ENCODE measurements at places on chromosomes 16 and 17.

DNA sequence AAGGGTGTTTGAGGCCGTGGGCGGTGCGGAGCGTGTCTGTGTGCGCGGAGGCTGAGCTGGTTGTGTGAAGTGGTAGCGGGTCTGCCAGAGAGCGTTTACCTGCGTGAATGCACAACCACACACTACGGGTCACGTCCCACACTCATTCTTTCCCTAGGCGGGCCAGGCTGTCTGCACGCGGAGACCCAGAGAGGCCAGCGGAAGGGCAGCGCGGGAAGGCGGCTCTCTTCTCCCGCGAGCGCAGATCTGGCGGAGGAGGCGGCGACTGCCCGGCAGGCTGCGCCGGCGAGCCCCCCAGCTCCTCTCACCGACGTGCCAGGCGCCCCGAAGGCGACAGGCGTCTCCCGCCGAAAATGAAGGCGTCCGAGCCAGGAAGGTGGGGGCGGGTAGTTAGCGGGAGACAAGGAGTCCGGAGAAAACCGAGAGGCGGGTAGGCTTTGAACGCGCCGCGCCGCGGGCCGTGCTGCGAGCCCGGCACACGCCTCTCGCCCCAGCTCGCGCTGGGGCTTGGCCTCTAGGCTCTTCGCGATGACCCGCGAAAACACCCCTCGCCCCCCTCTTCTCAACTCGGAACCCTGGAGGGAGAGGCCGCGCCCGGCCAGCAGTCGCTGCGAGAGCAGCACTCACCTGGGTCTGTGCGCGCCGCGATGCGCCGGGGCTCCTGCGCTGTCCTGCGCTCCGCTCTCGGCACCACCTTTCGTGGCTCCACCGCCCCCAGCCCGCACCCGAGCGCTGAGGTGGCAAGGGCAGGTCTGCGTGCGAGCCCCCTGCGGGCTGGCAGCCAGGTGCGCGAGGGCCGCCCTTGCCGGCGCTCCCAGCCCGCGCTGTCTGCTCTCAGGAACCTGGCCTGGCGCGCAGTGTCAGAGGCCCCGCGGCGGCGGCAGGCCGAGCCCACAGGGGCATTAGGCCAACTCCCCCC is 2.0 kb upstream of the FOXF1 start:
- no peak for DNase-seq

GRCh38 chr16:1989209-1990100 is at the start of gene SYNGR3:
SYNGR3 (plus strand) TSS chr16:1989970; CDS start chr16:1990103, 133 bp downstream.
- no peak for DNase-seq

DNA sequence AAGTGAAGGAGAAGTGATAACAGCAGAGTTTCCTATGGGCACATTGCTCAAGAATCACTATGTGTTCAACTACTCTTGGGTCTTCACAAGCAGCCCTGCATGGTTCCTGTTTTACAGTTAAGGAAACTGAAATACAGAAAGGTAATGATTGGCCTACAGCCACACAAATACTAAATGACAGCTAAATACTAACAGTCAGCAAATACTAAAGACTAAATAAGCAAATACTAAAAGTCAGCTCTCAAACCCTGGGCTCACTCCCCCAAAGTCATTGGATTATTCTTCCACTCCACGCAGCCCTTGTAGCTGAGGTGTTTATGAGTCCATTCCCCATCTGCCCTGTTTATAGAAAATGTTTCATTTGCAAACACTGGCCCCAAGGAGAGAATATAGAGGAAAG is 372.7 kb upstream of the CDH11 start:
- DNase-seq: no peak

- no peak for DNase-seq
Observed at GRCh38 chr17:75679706-75680211, 12.6 kb downstream of the SAP30BP start.

DNA sequence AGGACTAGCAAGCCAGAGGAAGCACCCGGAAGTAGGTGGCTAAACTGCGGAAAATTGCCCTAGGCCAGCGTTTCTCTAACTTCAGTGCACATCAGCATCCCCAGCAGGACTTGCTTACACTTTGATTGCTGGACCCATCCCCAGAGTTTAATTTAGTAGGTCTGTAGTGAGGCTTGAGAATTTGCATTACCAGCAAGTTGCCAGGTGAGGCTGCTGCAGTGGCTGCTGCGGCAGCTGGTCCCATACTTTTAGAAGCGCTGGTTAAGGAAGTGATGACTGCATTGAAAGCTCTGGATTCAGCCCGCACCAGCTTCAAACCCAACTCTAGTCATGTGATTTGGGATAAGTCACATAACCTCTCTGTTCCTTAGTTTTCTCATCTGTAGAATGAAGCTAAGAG is 4.2 kb downstream of the EEF2K start:
- no peak for DNase-seq

- no peak for DNase-seq
Observed at GRCh38 chr17:49602783-49603182, 27.1 kb downstream of the NXPH3 start.

DNA sequence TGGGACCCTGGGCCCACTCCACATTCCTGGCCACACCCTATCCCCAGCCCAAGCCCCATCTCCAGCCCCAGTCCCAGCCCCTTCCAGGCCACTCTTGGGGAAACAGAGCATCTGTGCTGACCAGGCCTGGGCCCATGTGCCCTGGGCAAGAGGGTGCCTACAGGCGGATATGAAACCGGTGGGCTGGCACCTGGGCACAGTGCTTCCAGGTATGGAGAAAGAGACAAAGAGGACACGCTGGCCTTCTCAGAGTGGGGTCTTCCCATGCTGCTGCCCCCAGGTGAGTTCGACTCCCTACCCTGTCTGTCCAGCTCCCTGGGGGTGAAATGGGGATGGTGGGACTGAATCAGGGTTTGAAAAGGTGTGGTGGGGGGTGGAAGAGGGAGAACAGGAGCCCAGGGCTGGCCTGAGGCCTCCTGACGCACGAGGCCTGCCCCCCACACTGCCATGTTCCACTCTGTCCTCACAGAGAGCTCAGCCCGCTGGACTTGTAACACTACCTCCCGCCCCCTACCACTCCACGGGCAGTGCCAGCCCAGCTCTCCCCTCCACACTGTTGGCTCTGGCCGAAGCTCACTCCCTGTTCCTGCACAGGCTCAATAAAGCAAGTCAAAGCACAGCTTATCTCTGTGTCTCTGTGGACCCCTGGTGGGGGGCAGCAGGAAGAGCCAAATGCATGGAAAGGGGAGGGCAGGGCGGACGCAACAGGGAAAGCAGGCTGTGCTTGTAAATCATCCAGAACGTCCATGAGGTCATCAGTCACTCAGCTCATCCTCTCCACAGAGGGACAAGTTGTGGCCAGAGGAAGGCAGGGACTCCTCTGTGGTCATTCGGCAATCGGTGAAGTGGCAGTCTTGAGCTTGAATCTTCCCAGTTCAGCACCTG is 71.1 kb upstream of the TMEM97 start:
- DNase-seq: no peak

DNA sequence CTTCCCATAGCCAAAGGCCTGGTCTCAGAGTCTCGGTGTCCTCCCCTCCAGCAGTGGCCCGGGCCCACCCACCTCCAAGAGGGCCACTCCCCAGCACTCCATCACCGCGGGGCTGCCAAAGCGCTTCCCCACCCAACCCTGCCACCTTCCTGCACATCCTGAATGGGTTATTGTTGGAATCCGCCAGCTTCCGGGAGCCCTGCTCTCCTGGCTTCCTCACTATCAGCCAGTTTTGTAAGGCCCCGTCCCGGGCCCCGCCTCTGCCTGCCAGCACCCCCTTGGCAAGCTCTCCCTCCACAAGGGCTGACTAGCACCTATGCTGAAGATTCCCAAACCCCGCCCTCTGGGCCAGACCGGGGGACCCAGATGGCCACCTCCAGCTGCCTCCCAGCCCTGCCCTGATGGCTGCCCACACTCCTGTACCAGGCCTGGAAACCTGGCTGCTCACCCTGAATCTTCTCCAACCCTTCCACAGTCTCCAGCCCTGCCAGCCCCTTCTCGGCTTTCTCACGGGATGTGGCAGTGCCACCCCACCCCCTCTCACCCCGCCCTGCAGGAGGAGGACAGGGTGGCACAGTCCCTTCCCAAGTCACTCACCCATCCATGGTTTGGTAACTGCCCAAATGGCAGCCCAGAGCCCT is 14.4 kb downstream of the MYBBP1A start:
- DNase-seq: no peak

DNA sequence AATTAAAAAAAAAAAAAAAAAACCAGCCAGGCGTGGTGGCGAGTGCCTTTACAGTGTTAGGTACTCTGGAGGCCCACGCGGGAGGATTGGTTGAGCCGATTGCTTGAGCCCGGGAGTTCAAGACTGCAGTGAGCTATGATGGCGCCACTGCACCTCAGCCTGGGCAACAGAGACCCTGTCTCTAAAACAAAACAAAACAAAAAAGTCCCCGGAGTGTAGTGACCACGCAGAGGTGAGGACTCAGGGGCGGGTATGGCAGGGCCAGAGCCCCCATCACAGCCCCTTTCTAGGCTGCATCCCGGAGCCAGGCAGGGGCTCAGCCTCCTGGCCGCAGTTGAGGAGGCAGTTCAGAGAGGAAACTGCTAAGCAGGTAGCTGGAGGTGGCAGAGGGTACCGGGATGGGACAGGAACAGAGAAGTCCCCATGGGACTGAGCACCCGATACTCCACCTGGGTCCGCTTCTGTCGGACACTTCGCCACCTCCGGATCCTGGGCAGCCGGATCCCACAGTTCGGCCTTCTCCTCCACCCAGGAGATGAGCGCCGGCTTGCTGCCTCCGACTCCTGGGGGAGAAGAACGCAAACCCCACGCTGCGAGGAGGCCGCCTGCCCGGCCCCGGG is 800 bp downstream of the ZNF747 start:
- no peak for DNase-seq

- DNase-seq: no peak
Observed at GRCh38 chr17:76239538-76240274, 587 bp downstream of the RNF157 start.

DNA sequence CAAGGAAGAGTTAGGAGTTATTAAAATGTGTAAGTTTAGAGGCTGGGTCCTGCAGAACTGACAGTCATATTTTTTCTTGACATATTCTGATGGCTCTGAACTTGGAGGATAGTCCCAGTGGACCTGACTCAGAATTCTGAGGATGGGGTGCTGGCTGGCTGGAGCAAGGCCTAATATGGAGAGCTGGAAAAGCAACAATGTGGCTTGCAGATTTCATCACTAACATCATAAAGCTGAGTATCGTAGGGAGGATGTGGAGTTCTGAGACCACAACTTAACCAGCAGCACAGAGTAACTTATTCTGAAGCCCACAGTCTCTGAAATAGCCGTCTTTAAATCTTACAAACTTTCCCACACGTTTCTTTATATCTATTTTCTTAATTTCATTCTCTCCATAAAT is 2.3 kb downstream of the KRTAP1-5 start:
- no peak for DNase-seq

All from esophagus squamous epithelium (tissue), 5 donors.